Pulmonary artery endothelial cell (primary cell): ENCODE measurements at places on chromosomes 13 and 19.

DNA sequence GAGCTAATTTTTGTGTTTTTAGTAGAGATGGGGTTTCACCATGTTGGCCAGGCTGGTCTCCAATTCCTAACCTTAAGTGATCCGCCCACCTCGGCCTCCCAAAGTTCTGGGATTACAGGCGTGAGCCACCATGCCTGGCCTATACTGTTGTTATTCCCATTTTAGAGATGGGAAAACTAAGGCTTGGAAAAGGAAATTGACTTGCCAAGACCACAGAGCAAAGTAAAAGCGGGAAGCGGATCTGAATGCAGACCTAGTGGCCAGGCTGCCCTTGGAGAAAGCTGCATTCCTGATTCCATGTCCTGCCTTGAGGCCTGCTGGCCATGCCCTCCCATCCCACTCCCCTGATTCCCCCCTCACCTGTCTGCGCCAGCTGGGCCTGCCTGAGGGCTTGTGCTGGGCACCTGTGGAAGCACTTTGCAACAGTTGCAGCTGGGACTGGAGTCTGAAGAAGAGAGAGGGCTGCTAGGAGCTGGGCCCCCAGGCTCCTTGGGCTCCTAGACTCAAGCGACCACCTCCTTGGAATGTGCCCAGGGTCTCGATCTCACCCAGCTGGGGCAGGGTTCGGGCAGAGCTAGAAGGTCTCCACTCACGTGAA, 5.7 kb downstream of the PALM3 start:
- no peak for DNase-seq

GRCh38 chr13:30065181-30065580, 214.8 kb upstream of the UBL3 start:
- DNase-seq, result no peak

GRCh38 chr19:41776700-41777099, 19.7 kb upstream of the CEACAM3 start:
- no peak for DNase-seq

GRCh38 chr19:2495651-2496316, 19.9 kb downstream of the GADD45B start:
- no peak for DNase-seq

DNA sequence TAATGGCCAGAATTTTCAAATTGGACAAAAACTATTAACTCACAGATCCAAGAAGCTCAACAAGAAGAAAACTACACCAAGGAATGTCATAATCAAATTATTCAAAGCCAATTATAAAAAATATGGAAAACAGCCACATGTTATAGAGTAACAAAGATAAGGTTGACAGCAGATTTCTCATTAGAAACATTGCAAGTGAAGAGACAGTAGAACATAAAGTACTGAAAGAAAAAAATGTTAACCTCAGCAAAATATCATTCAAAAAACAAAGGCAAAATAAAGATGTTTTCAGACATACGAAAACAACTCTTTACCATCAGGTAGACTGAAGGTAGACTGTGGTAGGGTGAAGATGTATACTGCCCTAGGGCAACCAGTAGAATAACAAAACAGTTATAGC, 83.4 kb downstream of the KCNRG start:
- DNase-seq, result no peak

DNA sequence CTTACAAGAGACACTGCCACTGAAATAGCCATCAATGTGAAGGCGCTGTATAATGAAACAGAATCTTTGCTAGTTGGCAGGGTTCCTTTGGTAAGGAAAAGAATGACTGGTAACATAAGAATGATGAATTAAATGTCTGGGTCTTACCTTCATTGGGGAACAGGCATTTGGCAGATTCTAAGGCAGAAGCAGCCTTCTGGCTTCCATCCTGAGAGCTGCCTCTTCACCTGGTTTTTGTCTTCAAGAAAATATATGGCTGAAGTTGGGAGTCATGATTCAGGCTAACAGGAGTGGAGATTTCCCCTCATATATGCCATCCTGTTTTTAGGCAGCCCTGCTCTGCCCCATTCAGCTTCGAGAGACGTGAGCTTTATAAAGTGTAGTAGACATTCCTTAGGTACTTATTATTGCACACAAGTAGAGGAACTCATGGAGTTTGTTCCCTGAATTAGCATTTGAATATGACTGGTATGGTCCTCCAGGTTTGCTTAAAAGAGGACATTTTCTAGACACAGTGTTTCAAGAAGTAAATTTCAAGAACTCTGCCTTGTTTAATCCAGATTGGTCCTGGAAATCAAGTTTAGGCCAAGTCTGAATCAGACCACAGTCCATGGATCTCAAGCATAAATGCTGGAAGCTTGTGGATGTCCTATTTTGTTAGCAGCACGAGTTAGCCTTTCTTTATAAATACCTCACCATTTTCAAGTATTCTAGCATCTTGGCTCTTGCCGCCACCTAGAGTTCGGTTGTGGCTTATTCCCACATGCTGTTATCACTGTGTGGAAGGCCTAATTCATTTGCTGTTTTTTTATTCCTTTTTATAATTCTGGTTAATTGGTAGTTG, 56.2 kb upstream of the AKAP11 start:
- peak; percentile 4 for DNase-seq

DNA sequence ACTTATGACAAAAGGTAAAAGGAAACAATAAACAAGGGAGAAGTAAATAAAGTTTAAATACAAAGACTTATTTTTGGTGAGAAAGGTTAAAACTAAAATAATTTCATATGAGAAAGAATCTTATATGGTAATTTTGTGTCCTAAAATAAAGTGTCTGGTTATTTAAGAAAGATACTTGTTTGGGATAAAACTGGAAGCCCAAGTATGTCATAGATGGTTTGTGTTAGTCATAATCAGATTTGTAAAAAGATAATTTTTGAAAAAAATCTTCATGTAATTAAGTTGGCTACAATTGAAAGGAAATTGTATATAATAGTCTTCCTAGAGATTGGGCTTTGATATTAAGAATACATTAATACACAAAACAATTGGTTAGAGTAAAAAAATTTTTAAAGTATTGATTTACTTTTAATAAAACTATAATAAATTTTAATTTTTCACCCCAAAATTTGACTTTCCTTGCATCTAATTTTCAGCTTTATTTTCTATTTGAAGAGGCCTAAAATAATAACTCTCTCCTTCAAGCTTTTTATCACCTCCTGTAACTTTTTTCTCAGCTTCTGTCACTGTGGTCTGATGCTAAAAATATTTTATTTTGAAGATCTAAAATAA, 315.6 kb downstream of the SLITRK5 start:
- no peak for DNase-seq

DNA sequence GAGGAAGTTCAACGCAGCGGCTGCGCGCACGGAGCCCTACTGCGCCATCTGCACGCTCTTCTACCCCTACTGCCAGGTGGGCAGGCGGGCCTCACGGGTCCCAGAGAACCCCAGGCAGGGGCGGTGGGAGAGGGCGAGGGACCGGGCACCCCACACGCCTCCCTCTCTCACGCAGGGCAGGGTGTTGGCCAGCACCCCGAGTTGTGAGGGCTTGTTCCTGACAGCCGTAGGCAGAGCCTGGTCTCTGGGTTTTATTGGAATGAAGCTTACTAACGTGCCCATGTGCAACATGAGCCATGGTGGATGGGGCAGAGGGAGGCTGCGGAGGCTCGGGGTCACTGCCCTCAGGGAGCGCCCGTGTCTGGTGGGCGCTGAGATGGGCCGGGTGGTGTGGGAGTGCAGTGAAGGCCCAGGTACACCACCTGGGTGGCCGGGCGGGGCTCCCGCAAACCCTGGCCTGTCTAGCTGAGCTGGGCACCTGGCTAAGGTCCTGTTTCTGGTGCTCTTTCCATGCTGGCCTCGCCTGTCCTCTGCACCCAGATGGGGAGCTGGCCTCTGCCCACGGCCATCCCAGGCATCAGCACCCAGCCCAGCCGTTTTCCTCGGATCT, 165.2 kb downstream of the KDM4B start:
- no peak for DNase-seq

DNA sequence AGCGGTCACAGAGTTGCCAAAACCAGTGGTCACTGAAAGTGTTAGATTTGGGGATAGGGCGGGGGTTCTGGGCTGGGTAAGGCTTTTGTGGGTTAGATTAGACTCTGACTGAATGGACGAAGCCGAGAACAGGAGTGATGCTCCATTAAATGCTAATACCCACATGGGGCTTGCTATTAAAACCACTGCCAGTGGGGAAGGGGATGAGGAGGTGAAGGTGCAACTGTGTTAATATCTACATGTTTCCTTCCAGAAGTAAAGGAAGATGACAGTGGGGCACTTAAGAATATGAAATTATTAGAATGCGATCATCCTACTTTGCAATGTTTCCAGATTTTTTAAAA, 573 bp upstream of the ZNF614 start:
- no peak for DNase-seq

DNA sequence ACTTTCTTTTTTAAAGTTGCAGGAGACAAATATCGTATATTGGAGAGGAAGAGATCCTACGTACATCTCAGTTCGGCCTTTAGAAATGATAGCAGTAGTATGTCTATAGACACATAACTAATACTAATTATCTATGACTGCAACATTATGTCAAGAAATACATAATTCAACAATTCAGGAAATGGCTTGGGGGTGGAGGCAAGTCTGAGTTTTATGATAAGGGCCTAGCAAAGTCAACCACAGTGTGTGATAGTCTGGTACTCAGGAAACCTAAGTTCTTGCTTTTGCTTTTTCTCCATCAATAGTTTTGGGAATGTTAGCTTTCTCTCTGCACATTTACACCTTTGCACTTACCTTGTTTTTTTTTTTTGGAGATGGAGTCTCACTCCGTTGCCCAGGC, 27.5 kb upstream of the OBI1 start:
- DNase-seq, result no peak

- DNase-seq, result no peak
Measured at GRCh38 chr19:3760871-3761361, 576 bp downstream of the APBA3 start.

DNA sequence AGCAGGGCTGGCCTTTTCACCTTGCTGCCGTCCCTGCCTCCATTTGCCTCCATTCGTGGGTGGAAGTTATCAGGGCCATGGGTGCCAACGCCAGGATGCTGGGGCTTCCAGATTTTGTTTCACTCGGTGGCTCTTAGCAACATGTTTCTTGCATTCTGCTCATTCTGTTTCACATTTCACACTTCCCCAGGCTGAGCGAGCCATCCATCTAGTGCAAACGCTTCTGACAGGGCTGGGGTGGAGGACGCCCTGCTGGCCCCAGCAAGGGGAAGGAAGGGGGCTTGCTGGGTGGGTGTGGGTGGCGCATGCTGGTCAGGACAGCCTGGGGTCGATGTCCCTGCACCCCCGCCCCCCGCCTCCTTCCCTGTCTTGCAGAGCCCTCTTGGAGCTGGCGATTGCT, 165.2 kb downstream of the URI1 start:
- no peak for DNase-seq

DNA sequence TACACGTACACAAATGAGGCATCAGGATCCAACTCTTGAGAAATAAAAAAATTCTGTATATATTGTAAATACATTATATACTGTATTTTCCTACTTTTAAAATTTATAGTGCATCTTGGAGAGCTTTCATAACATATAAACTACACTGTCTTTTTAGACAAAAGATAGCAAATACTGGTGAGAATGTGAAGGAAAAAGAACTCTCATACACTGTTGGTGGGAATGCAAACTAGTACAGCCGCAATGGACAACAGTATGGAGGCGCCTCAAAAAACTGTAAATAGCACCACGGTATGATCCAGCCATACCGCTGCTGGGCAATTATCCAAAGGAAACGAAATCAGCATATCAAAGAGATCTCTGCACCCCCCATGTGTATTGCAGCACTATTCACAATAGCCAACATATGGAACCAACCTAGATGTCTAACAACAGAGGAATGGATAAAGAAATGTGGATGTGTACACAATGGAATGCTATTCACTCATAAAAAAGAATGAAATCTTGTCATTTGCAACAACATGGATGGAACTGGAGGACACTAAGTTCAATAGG, 292.4 kb downstream of the EFNB2 start:
- no peak for DNase-seq

GRCh38 chr19:28196101-28196500, 1016.9 kb downstream of the UQCRFS1 start:
- no peak for DNase-seq

DNA sequence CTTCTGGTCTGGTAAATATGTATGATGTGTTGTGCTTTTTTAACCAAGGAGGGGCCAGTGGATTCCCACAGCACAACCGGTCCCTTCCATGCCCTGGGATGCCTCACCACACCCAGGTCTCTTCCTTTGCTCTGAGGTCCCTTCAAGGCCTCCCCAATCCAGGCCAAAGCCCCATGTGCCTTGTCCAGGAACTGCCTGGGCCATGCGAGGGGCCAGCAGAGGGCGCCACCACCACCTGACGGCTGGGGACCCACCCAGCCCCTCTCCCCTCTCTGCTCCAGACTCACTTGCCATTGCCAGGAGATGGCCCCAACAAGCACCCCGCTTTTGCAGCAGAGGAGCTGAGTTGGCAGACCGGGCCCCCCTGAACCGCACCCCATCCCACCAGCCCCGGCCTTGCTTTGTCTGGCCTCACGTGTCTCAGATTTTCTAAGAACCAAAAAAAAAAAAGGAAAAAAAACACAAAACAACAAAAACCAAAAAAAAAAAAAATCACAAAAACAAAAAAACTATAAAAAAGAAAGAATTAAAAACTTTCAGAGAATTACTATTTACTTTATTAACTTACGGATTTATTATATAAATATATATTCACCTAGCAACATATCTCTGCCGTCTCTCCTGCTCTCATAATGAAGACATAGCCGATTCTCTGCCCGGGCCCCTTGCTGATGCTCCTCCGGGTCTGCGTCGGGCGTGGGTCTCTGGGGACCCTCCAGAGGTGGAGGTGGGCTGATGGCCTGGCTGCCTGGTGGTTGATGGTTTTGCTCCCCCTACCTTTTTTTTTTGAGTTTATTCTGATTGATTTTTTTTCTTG, 14.4 kb downstream of the CAPN12 start:
- DNase-seq, result no peak

GRCh38 chr13:87669379-87669978, 1.7 kb upstream of the SLITRK5 start:
- no peak for DNase-seq

DNA sequence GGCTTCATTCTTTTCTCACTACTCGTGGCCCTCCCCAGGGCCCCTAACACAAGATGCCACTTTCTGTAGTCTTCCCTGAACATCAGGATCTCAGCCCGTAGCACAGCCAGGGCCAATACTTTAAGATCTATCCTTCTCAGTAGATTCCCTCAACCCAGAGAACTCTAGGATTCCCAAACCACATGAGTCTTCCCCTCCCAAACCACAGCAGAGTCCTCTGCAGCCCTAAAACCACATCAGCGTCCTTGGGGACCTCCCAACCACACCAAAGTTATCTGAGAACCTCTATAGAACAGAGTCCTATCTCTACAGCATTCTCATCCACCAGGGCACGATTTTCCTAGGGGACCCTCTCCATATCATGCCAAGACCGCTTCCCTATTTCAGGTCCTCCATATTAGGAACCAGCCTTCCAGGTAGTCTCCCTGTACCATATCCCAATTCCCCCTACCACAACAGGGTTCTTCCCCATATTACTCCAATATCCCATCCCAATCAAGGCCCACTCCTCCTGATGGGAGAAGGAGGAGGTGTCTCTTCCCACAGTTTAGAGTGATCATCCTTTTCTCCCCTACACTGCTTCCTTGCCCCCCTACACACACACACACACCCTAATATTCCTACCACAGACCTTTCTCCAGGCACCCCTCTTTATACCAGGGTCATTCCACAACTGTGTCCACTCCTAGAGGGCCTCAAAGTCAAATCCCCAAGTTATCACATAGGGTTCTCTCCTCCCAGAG, 1.4 kb downstream of the DYRK1B start:
- no peak for DNase-seq
